NCI-H460 (cell line): ENCODE measurements at places on chromosomes 2 and 18. TPM values are rescaled to one million over a fixed set of nuclear protein-coding genes. Genes with fewer than 3 reads are reported as not detected.

ZNF397 gene
- 13.8 and 15.9 TPM in 2 replicates for total RNA-seq

RAPGEF4 gene
- 10.8 and 11.8 TPM in 2 replicates for total RNA-seq

TNP1 gene
- not detected in 2 replicates for total RNA-seq

PTGR3 gene
- total RNA-seq = 11.0 and 17.9 TPM in 2 replicates

FSIP2 gene
- total RNA-seq = 0.05 TPM in 1 of 2 replicates, not detected in the other

SPP2 gene
- total RNA-seq = not detected in 2 replicates

KCNIP3 gene
- total RNA-seq = 3.8 and 4.5 TPM in 2 replicates

RNF103 gene
- total RNA-seq = 16.0 and 17.8 TPM in 2 replicates

GPR45 gene
- not detected in 2 replicates for total RNA-seq

RFTN2 gene
- total RNA-seq = 0.20 and 0.87 TPM in 2 replicates

GNAL gene
- 8.6 TPM in 2 replicates for total RNA-seq

DNA sequence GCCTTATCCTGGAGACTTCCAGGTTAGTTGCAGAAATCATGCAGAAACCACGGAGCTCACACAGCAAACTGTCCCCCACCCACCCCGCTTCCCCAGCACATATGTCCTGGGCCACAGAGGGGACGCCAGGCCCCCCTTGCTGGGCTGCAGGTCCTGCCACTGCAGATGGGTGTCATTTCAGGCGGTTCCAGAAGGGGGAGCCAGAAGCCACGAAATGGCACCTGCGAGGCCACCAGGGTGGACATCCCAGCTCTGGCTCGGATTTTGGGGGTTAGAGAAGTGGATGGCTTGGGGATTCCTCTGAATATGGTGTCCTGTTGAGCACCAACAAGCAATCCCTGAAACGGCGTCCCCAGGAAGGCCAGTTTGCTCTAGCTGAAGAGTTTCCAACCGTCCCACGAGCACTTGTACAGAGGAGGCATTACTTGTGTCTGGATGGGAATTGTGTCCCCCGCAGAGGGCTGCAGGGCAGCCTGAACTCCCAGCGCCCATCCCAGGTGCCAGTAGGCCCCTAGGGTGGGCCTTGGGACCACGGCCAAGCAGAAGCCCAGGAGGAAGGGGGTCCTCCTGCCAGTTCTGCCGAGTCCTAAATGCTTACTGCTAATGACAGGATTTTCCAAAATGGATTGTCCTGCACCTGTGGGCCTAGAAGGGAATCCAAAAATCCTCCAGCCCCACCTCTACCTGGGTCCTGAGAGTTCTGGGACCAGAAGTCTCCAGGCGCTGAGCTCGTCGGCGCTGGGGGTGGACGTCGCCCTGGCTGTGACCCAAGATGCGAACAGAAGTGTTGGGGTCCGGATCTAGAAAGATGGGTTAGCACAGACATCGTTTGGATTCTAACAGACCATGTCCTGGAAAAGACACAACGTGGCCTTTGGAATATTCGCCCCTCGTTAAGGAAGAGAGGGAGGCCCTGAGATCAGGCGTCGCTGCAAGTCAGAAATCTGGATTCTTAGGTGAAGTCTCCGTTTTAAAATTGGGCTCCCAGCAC is 14.6 kb upstream of the NFATC1 start:
- DNase-seq = peak; percentile 46

- DNase-seq = peak; percentile 58
Measured at GRCh38 chr2:117785740-117786139, 28.8 kb upstream of the DDX18 start.

DNA sequence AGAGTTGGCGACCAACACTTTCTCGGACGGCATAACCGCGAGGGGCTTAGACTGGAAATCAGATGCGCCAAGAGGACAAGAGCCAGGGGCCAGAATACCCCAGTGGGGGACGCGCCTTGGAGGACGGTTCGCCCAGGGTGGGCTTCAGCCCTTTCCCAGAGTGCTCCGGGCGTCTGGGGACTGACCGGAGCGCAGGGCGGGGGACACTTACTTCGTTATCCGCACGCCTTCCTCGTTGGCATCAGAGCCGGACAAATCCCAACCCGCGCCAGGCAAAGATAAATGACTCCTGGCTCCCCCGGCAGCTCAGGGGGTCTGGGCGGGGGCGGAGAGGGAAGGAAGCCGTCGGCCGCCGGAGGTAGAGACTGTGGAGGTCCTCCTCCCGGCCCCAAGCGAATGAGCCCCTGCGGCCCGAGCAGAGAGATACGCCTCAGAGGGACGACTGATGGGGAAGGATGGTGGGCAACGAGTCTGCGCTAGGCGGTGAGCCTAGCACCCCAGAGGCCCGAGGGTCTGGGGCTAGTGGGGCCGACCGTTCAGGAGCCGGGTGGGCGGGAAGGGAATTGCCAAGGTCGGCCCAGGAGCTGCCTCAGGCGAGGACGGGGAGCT is 4.7 kb upstream of the SATB2 start:
- no peak for DNase-seq

GRCh38 chr2:181268174-181268867 is 188.9 kb upstream of the ITGA4 start:
- no peak for DNase-seq

GRCh38 chr18:45554389-45554737 is 60.9 kb upstream of the SLC14A2 start:
- no peak for DNase-seq

GRCh38 chr2:149625671-149626070 is 38.1 kb upstream of the MMADHC start:
- DNase-seq = no peak

GRCh38 chr2:172455121-172455515 is 27.7 kb downstream of the ITGA6 start:
- no peak for DNase-seq

GRCh38 chr2:119419065-119419464 is 12.6 kb upstream of the TMEM37 start:
- no peak for DNase-seq

DNA sequence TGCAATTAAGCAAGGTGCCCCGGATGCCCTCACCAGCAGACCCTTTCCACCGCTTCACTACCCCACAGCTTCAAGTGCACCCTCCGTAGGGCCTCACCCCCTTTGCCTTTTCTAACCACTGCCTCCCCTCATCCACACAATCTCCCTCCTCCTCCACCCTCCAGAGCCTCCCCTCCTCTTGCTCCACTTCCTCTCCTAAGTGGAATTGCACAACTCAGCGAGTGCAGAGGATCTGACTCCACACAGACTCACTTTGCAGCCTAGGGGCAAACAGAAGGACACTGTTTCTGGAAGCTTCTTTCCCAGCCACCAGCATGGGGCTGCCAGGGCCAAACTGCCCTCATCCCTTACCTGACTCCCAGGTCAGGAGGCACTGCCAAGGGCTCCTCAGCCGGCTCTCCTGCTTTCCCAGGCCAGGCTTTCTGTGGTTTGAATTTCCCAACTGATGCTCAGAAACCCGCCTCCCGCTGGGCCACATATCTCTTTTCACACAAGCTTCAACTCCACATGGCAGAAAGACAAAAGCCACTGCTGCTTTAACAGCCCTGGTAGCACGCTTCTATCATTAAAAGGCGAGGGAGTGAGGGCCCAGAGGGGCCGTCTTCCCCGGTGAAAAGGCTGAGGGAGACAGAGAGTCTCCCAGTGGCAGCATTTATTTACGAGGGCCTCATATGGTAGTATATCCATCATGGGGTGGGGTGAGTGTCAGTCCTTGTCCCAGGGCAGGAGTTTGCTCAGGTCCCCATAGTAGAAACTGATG is 74.7 kb upstream of the MGAT4A start:
- no peak for DNase-seq

DNA sequence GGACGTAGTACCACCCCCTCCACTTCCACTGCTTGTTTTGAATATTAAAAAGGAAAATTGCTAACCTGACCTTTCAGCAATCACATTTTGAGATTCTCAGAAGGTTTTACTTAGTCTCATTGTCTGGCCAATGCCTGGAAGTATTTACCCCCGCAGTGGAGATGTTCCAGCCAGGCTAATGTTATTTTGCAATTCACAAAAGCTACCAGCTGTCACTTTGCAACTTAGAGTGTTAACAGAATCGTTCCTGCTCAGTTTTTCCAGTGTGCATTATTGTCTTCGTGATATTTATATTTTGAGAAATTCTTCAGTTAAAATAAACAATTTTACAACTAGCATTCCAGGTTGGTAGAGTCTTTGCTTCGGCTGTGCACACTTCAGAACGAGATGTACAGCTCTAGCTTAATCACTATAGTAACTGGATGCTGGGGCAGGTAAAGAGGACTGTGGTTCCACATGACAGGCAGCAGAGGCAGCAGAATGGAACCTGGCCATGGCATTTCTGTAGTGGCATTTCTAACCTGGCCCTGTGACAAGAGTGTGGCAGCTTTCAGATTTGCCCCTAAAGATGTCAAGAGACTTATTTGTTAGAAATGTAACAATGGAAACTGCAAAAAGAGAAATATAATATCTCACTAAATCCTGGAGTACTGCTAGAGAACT is 85.1 kb downstream of the DTNA start:
- DNase-seq = no peak

- no peak for DNase-seq
Measured at GRCh38 chr2:113234721-113235346, 43.9 kb downstream of the PAX8 start.

DNA sequence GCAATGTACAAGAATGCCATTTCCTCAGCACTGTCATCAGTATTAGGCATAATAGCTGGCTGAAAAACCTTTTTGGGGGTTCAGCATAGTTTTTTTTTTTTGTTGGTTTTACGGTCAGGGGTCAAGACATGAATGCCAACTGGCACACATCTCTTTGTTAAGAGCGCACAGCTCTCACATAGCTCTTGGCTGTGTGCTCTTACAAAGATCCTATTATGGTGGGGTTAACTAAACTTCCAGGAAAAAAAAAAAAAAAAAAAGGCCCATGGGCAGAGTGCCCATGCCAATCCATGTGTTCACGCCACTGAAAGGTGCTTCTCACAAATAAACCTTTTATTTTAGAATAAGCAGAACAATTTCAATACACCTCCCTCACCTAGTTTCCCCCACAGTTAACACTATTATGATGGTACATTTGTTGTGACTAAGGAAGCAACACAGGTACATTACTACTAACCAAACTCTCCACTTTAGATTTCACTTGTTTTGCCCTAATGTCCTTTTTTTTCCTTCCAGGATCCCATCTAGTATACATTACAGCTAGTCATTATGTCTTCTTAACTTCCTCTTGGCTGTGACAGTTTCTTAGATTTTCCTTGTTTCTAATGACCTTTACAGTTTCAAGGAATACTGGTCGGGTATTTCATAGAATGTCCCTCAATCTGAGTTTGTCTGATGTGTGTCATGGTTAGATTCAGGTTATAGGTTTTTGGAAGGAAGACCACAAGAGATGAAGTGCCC is 56.3 kb downstream of the C2orf74 start:
- no peak for DNase-seq

DNA sequence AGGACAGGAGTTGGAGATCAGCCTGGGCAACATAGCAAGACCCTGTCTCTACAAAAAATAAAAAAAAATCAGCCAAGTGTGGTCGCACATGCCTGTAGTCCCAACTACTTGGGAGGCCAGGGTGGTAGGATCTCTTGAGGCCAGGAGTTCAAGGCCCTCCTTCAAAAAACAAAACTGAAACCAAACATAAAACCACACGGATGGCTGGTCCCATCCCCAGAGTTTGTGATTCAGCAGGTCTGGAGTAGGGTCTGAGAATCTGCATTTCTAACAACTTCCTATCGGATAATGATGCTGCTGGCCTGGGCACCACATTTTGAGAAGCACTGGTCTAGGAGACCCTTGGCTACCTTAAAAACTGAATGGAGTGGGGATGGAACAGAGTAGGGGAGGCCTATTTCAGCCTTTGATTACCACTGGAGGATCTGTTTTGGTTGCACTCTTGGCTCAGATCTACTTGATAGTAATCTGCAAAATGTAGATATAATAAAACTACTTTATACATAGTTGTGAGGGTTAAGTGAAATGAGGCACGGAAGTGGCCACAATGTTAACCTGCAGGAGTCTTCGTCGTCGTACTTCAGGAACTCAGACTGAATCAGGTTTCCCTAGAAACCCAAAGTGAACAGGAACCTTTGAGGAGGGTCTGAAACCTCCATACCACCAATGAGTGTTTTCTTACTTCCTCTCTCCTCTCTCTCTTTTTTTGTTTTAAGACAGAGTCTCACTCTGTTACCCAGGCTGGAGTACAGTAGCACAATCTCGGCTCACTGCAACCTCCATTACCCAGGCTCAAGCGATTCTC is 25.5 kb upstream of the NFE2L2 start:
- no peak for DNase-seq

DNA sequence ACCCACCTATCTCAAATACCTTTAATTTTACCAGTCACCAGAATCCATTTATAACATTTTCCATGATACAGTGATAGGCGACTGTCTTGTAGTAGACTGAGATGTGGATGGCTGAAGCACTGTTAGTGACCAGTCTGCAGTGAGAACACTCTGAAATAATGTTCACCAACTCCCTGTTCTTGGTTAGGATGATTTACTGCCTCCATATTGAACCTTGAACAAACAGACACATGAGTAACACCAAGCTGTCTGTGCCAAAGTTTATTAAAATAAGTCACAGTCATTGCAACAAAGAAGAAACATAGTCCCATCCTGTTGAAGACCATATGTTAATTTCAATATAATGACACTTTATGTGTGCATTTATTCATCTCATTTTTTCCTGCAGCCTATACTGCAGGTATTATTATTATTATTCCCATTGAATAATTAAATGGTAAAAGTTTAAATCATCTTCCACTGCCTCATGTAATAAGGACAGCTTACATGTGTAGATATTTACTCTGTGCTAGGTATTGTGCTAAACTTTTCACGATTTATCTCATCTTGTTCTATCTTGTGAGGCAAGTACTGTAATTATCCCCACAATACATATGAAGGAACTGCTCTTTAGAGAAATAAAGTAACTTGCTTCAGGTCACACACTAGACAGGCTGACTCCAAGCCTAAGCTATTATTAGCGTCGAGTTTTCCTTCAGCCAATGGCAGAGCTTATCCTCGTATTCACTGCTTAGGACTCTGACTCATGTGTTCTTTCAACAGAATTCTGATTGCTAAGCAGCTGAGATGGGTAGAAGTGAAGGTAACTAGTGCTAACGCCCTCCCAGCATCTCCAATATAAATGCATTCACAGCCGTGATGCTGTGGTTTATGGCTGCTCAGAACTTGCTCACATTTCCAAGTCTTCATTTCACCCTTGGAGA is 62.5 kb downstream of the ONECUT2 start:
- DNase-seq = peak; percentile 4

- DNase-seq = no peak
Measured at GRCh38 chr2:153917570-153917969, 45.8 kb downstream of the GALNT13 start.

DNA sequence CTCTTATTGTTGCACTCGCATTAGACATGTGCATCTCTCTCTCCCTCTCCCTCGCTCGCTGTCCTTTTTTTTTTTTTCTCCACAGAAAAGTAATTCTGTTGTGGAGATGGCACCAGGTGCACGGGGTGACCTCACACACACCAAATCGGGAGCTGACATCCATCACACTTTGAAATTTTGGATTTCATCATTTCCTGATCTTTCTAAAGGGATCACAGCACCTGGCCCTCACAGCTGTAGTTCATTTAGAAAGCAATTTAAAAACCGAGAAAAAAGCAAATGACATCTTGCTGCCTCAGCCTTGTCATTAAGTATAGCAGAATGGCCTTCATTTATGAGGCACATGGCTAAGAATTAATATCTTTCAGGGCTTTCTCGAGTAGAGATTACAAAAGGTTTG is 717.2 kb downstream of the RNF144A start:
- DNase-seq = no peak
